ENCODE measurements at places on chromosomes 4 and X.

DNA sequence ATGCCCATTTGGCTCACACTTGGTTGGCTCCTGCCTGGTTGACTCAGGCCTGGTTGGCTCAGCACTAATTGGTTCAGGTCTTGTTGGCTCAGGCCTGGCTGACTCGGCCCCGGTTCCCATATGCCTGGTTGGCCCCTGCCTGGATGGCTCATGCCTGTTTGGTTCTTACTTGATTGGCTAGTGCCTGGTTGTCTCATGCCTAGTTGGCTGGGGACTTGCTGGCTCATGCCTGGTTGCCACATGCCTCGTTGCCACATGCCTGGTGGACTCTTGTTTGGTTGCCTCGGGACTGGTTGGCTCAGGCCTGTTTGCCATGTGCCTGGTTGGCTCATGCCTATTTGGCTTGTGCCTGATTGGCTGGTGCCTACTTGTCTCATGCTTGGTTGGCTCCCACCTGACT, 103.7 kb downstream of the APOOL start:
- DNase-seq = no peak

DNA sequence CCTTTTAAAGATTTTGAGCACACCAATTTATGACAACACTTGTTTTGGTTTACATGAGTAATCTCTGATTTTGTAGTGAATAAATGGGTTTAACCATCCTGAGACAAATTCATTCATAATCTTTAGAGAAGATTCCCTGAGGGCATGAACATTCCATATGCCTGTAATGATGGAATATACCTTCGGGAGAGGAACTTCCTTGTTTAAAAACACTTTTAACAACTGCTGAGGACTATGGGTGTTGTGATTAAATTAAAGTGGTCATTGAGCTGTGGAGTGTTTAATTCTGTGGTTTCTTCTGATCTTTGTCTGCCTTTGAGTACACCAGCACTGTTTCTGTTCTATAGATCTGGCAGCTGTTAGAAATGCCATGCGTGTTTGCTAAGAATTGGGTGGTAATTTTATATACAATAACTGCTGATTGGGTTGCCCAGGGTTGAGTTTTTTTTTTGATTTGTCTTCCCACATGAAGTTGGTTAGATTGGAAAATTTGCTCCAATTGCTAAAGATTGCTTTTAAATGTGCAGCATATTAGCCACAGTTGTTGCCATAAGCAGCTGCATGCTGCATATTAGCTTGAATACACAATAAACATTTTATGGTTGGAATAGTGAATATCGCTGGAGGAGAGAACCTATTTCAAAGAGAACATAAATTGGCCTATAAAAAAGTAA, 86.8 kb downstream of the DCLK2 start:
- DNase-seq = no peak

GRCh38 chrX:15151267-15152186, 118.4 kb downstream of the ASB9 start:
- DNase-seq = no peak

- no peak for DNase-seq
These were observed 121.3 kb upstream of the PNPLA4 start for GRCh38 chrX:8048466-8048865.

- no peak for DNase-seq
These were observed 171.5 kb upstream of the DIPK2B start for GRCh38 chrX:45372151-45372550.

DNA sequence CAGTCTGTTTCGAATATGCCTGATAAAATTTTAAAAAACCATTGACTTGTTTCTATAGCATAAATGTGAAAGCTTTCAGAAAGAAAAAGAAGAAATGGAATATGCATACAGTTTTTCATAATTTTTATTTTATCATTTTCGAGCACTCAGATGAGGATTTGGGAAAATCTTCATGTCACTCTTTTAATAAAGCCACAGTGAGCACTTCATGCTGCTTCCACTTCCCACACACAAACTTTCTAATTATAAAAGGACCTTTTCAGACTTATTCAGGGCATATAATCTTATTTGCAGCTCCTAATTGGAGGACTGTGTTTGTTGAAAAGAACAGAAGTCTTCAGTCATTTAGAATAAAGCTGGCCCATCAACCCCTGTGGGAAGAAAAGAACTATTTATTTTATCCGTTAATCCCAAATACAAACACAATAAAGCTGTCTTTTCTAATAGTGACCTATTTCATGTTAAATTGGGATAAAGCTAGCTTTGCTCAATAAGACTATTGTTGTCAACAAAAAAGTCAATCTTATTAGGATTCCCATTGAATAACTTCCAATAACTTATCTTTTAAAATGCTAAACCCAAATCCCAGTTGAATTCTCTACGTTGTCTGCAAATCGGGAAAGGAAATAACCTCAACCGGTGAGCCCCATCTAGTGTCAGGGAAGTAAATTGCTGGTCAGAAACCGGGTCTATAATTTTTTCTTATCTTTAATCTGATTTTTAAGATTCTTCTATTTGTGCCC, 211.5 kb downstream of the PDGFRA start:
- no peak for DNase-seq

DNA sequence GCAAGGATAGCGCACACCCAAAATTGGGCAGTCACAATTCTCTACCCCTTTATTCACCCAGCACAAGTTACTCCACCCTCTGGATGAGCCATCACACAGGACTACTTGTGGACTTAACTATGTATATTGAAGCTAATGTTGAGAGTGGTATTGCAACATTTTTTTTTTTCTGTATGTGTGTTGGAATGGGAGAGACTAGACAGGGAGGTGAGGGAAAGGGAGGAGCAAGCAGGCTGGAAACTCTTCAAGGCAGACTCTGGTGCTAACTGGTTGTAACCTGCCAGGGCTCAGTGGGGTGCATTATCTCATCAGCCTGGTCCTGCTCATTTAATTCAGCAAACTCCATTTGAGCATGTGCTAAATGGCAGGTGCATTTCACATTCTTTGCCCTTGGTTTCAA, 18.4 kb upstream of the CWH43 start:
- DNase-seq = no peak

DNA sequence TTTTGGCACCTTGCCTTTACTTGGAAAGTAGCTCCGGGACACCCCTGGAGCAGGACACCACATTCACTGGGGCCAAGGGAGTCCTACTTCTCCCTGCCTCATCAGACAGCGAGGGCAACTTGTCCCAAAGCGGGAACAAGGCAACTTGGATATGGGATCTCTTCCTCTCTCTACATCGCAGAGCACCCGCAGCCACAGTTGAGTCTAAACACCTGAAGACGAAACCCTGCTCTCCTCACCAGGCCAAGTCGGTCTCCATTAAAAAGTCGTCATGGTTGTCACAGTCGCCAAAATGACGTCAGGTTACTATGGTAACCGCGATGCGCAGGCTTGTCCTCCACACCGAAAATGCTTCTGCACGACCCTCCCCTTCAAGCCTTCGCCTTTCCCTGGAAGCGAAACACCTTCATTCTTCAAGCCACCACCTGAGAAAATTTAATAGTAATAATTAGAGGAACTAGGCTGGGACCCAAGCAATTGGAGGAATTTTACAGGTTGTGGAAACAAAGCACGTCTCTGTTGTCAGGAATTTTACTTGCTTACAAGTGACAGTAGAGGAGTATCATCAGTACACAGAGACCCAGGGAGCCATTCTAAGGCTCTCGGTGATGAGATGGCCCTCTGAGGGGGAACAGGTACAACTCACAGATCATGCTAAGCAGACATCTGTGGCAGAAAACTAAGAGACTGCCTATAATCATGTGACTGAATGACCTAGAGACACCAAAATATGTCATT, 30.5 kb upstream of the TCEAL4 start:
- DNase-seq = peak; percentile 67

GRCh38 chr4:176302283-176303275, 17.2 kb upstream of the SPCS3 start:
- DNase-seq = no peak

GRCh38 chr4:15233264-15233597, 194.6 kb upstream of the C1QTNF7 start:
- no peak for DNase-seq

DNA sequence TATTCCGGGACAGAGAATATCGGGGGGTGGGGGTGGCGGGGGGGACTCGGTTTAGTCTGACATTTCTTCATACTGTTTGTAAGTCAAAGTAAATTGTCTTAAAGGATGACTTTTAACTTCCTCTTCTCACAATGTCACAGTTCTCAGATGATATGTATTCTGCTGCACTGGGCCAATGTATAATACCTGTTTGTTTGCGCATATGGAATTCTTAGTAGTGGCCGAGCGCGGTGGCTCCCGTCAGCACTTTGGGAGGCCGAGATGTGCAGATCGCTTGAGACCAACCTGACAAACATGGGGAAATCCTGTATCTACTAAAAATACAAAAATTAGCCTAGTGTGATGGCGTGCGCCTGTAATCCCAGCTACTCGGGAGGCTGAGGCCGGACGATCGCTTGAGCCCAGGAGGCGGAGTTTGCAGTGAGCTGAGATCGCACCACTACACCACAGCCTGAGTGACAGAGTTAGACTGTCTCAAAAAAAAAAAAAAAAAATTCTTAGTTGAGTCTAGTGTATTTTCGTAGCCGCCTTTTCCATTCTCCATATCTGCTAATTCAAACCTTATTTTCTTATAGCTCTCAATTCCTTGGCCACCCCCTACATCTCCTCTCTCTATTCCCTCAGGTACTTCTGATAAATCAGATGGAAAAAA, 851 bp downstream of the POLR2B start:
- DNase-seq = peak; percentile 39

GRCh38 chr4:65302145-65302544, 368.1 kb downstream of the EPHA5 start:
- no peak for DNase-seq

DNA sequence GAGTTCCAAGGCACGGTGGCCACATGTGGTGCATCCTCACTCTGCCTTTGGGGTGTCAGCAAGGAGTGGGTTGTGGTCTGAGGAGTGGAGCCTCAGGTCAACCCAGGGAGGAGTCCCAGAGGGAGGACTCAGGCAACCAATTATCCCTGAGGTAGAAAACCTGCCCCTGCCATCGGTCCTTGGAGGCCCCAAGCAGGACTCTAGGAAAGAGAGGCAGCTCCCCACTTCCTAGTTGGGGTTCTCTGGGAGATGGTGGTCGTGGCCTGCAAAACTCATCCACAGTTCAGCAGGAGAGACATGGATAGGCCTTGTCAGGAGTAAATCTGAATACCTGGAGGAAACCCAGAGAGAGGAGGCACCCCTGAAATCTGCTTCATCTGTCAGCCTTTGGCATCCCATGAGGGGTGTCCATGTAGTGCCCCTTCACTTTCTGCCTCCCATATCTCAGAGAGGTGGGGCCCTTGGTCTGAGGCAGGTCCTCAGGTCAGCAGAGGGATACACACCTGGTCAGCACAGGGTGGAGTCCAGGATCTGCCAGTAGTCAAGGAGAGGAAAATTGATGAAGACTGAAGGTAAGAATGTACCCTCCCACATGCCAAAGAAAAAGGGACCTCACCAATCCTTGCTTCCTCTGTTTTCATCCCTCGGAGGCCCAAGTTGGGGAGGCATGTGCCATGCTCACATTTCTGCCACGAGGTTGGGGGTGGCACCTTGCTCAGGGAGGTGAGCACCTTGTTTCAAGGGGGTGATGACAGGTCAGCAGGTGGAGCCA, 1.6 kb downstream of the MAGEA11 start:
- DNase-seq = no peak

DNA sequence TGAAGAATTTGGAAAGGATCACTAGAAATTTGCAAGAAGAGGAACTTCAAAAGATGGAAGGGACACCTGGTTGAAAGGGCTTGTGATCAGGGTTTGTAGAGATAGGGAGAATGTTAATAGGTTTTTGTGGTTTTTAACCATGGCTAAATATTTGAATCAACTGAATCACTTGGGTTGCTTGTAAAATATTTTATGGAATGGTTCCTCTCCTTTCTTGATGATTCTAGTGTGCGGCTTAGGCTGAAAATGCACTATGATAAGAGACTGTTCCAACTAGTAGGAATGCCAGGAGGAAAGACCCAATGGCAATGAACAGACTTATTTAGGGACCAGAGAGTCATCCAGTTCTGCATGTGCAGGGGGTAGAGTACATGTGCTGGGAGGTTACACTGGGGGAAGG, 408.2 kb downstream of the ARHGAP24 start:
- no peak for DNase-seq

DNA sequence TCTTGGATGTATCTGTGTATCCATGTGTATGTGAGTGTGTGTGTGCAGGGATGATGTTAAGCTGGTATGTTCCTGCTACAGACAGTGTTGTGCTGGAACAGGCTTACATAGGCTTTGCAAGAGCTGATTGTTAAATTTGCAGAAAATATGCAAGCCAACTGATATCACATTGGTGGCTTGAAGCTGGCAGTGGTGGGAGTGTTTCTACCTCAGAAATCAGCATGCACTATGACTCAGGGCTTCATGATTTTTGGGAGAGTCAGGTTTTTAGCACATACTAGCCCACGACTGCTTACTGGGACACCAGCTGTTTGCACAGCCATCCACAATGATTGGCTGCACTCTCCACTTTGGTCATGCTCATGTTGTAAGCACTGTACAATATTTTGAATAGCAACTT, 261.8 kb downstream of the DHX15 start:
- no peak for DNase-seq

DNA sequence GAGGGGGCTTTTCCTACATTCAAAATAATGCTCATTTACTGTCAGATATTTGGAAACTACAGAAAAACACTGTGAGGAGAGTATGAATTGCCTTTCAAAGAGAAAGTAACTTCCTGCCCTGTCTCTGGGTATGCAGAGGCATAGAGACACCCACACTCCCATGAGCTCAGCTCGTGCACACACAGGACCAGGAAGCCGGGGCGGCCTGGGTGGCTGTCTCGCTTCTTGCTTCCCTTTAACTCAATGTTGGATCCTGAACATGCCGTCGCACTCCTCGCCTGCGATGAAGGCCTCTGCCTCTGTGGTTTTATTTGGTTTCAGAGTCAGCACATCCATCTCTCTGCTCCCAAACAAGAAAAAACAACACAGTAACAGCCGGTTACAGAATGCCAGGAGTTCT, 40.1 kb upstream of the GPR78 start:
- DNase-seq = peak; percentile 11

GRCh38 chrX:132664273-132664672, 175.4 kb upstream of the MBNL3 start:
- no peak for DNase-seq

DNA sequence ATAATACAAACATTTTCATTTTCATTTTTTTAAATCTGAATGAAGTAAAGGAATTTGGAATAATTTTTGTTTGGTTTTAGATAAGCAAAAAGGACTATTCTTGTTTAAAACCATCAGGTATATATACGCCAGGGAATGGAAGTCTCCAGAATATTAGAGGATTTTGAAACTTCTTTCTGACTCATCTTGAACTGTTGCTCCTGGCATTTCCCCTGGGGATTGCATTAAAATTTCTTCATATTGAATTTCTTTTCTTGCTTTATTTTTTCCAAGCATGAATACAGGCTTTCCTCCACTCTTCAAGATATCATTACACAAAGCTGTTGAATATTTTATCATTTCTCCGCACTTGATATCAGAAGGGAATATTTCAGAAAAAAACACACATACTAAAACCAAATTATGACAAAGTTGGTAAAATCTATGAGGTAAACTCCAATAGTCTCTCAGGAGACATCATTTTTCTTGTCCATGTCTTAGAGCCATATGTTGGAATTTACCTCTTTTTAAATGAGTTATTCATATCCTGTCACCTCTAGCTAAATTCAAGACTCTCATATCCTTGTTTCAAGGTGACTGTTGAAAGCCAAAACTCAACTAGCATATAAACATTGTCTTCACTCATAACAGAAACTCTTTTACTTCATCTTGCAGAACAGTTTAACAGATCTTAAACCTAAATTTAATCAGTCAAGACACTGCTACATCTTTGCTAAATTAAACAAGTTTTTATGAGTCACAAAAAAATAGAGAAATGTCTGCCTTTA, 20.7 kb upstream of the CSN1S1 start:
- DNase-seq = no peak

GRCh38 chrX:41542135-41542534, 95.0 kb downstream of the NYX start:
- DNase-seq = no peak
